Keratinocyte (primary cell): ENCODE measurements at places on chromosomes 6 and 20. TPM values are rescaled to one million over a fixed set of nuclear protein-coding genes. Genes with fewer than 3 reads are reported as not detected.

The NRSN1 gene
- not detected in 3 replicates for polyA plus RNA-seq

The IMPG1 gene
- not detected in 3 replicates for polyA plus RNA-seq

The GGTLC1 gene
- not detected in 3 replicates for polyA plus RNA-seq

The DEFB129 gene
- polyA plus RNA-seq: not detected in 3 replicates

The OPRM1 gene
- not detected in 3 replicates for polyA plus RNA-seq

The ZNF831 gene
- not detected in 3 replicates for polyA plus RNA-seq

The SLC17A2 gene
- not detected in 3 replicates for polyA plus RNA-seq

The JPH2 gene
- 2.5 to 2.9 TPM (median 2.8 TPM) in 3 replicates for polyA plus RNA-seq

The LCA5 gene
- polyA plus RNA-seq: 0.87 to 1.6 TPM (median 1.0 TPM) in 3 replicates

GRCh38 chr6:156953479-156954146 lies 176.4 kb downstream of the ARID1B start:
- H3K27ac ChIP-seq: peak overlapping the region; percentile 83
- H3K4me1 ChIP-seq: peaks cover 41% of the 10 kb centered on the region
- peak; percentile 44 for DNase-seq
- H3K4me3 ChIP-seq: peak overlapping the region; percentile 54
- no peaks in the 10 kb centered on the region for H3K27me3 ChIP-seq

GRCh38 chr20:10646886-10647420 lies 26.8 kb downstream of the JAG1 start:
- no peak for DNase-seq
- no peaks in the 10 kb centered on the region for H3K27me3 ChIP-seq
- peaks cover 26% of the 10 kb centered on the region for H3K4me1 ChIP-seq
- peaks cover 97% of the 10 kb centered on the region for H3K36me3 ChIP-seq

- no peaks in the 10 kb centered on the region for H3K27me3 ChIP-seq
- no peaks in the 10 kb centered on the region for H3K36me3 ChIP-seq
- H3K27ac ChIP-seq: no peak overlapping the region
- no peak overlapping the region for H3K4me3 ChIP-seq
- H3K4me1 ChIP-seq: peaks cover 9% of the 10 kb centered on the region
Measured at GRCh38 chr6:17237246-17237645, 43.9 kb upstream of the RBM24 start.

GRCh38 chr6:57307850-57308249 lies 9.6 kb upstream of the PRIM2 start:
- no peaks in the 10 kb centered on the region for H3K36me3 ChIP-seq
- H3K27ac ChIP-seq: no peak overlapping the region
- H3K4me1 ChIP-seq: no peaks in the 10 kb centered on the region

DNA sequence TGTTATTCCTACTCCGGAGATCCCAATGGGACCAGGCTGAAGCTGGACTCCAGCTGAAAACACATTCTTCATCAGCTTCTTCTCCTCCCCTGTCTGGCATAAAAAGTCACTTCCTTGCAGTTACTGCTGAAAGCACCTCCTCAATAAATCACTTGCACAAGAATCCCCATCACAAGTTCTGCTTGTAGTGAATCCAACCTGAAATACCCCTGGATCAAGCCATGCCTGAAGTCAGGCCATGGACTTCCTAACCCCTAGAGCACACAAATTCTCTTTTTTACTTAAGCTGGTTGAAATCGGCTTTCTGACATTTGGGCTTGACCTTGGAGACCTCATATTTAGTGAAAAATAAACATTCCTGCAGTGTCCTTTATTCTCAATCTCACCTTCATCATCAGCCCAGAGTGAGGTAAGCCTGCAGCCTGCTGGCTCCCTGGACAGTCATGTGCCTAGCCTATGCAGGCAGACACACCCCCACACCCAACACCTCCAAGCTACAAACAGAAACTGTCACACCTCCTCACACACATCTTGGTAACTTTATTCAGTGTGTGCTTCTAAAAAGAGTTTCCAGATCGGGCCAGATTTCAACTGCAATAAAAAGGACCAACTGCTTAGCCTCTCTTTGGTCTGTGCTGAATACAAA lies 51.5 kb upstream of the PTPRT start:
- no peak overlapping the region for H3K4me3 ChIP-seq
- H3K36me3 ChIP-seq: no peaks in the 10 kb centered on the region
- no peaks in the 10 kb centered on the region for H3K4me1 ChIP-seq
- no peaks in the 10 kb centered on the region for H3K27me3 ChIP-seq
- H3K27ac ChIP-seq: no peak overlapping the region
- DNase-seq: no peak

- no peaks in the 10 kb centered on the region for H3K4me1 ChIP-seq
- no peak overlapping the region for H3K27ac ChIP-seq
- H3K36me3 ChIP-seq: no peaks in the 10 kb centered on the region
- no peak for DNase-seq
Measured at GRCh38 chr20:58944610-58945009, 36.4 kb upstream of the NELFCD start.

DNA sequence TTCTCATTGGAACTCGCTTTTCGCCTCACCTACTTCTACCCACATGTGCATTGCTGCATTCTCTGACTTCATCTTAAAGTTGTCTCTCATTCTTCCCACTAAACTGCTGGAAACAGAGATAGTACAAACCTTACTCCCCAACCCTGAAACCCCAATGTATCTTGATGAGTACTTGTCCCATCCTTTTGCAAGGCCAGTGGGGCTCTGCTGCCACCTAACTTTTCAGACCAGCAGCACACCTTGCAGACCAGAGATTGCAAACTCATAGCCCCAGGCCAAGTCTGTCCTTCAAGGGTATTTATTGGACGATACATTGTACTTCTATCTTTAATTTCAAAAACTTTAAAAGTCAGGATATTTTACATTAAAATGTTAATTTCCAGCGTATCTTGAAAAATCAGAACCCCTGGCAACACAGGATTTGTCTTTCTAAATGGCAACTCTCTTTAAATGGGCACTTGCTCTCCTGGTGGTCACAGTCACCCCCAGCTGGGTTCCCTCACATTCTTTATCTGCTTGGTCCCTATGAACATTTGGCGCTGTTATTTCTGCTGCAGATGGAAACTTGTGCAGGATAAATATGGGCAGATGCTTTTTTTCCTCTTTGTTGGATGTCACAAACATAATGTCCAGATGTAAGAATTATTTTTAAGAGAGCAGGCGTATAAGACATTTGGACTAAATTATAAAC lies 83.9 kb downstream of the SOD2 start:
- no peak overlapping the region for H3K27ac ChIP-seq
- no peak overlapping the region for H3K4me3 ChIP-seq
- H3K36me3 ChIP-seq: no peaks in the 10 kb centered on the region
- no peaks in the 10 kb centered on the region for H3K27me3 ChIP-seq
- peak; percentile 42 for DNase-seq

DNA sequence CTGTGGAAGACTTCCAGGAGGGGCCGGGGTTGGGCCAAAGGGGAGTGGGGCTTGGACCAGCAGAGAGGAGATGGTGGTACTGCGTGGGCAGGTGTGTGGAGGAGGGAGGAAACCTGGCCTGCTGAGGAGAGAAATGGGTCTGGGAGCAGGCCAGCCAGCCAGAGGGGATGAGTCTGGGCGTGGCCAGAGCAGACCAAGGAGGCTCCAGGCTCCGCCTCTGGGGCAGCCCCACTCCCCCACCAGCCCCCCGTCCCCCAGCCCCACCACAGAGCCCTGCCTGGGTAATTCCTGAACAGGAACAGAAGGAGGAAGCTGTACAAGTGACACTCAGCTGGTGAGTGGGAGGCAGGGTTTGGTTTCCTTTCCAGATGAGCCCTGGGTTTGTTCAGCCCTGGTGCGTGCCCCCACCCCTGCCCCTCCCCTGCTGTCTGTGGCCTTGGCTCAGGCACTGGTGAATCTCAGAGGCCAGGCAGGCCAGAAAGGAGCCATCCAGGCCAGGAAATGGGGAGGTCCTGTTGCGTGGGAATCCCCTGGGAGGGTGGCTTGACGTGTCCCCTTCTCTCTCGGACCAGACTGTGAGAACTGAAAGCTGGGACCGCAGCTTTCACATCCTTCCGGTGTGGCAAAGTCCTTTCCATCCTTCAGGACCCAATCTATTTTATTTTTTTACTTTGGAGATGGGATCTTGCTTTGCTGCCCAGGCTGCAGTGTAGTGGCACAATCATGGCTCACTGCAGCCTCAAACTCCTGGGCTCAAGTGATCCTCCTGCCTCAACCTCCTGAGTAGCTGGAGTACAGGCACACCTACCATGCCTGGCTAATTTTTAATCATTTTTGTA lies 9.4 kb upstream of the SRC start:
- no peak overlapping the region for H3K4me3 ChIP-seq
- H3K27me3 ChIP-seq: no peaks in the 10 kb centered on the region
- H3K4me1 ChIP-seq: peaks cover 22% of the 10 kb centered on the region
- no peak overlapping the region for H3K27ac ChIP-seq

GRCh38 chr6:148529010-148529409 lies 186.4 kb downstream of the SASH1 start:
- H3K27me3 ChIP-seq: no peaks in the 10 kb centered on the region
- no peak for DNase-seq
- peaks cover 13% of the 10 kb centered on the region for H3K36me3 ChIP-seq
- H3K27ac ChIP-seq: no peak overlapping the region
- peaks cover 4% of the 10 kb centered on the region for H3K4me1 ChIP-seq

DNA sequence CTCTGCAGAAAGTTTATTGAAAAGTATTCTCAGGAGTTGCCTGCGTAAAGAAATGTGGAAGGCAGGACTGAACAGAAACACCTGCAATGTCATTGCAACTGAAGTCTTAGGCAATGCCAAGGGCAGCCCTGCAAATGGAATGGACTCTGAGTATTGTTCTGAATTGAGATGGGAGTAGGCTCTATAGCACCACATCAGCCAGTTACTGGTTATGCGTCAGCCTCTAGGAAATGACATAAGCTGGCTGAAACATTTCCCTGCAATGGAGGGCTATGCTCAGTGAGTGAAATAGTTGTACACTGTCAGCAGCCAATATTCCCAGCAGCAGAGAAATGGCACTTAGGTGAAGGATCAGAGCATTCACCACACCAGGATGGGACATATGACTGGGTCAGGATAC lies 13.8 kb upstream of the GJE1 start:
- no peaks in the 10 kb centered on the region for H3K36me3 ChIP-seq
- H3K4me1 ChIP-seq: no peaks in the 10 kb centered on the region
- H3K4me3 ChIP-seq: no peak overlapping the region
- DNase-seq: no peak
- no peaks in the 10 kb centered on the region for H3K27me3 ChIP-seq

GRCh38 chr6:127956260-127956888 lies 55.5 kb upstream of the THEMIS start:
- no peaks in the 10 kb centered on the region for H3K36me3 ChIP-seq
- H3K27me3 ChIP-seq: no peaks in the 10 kb centered on the region
- no peak for DNase-seq

DNA sequence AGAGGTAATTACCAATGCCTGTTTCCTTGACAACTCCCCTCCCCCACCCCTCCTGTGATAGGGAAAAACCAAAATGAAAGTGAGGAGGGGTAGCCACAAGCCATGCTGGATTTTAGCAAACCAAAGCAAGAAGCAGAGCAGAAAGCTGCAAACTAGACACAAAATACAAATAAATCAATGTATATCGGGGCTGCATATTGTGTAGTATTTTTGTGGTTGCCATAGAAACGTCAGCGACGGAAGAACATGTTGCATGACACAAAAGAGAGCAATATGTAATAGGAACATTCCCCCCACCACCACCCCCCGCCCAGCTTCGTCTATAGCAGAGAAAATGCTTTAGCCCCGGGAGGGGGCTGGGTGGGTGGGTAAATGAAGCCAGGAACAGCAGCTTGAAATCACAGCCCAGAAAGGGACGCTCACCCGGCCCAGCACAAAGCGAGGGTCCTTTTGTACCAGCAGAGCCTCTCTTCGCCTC lies 548 bp downstream of the AGPAT4 start:
- peak overlapping the region; percentile 49 for H3K4me3 ChIP-seq
- H3K4me1 ChIP-seq: peaks cover 6% of the 10 kb centered on the region
- no peaks in the 10 kb centered on the region for H3K36me3 ChIP-seq
- H3K27me3 ChIP-seq: no peaks in the 10 kb centered on the region

DNA sequence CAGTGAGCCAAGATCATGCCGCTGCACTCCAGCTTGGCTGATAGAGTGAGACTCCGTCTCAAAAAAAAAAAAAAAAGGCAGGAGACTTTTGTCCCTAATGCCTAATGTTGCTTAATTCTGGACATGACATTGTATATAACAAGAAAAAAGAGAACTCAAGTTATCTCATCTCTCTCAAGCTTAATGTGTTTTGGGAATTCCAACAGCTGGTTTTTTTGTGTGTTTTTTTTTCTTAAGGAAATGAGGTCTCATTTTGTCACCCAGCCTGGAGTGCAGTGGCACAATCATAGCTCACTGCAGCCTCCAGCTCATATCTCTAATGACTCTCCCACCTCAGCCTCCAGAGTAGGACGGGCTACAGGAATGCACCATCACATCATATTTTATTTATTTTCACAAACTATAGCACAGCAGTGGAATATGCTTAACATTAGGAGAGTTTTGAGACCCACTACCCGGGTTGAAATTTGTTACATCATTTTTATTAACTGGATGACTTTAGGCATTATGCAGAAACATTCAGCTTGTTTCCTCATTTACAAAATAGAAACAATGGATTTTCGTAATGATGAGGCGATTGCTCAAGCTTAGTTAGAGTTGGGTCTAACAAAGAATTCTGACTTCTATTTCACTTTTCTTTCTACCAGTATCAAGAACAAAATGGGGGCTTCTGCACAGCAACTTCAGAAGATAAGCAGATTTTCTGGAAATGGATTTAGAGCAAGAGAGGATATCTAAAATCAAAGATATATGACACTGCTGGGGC lies 104.1 kb upstream of the BTN3A2 start:
- H3K4me1 ChIP-seq: no peaks in the 10 kb centered on the region
- DNase-seq: no peak
- H3K36me3 ChIP-seq: no peaks in the 10 kb centered on the region
- H3K27ac ChIP-seq: no peak overlapping the region
- H3K27me3 ChIP-seq: no peaks in the 10 kb centered on the region
- H3K4me3 ChIP-seq: no peak overlapping the region

- no peaks in the 10 kb centered on the region for H3K36me3 ChIP-seq
- no peak overlapping the region for H3K4me3 ChIP-seq
- H3K27ac ChIP-seq: no peak overlapping the region
- H3K27me3 ChIP-seq: no peaks in the 10 kb centered on the region
Measured at GRCh38 chr20:17810847-17811627, 111.3 kb downstream of the BANF2 start.

DNA sequence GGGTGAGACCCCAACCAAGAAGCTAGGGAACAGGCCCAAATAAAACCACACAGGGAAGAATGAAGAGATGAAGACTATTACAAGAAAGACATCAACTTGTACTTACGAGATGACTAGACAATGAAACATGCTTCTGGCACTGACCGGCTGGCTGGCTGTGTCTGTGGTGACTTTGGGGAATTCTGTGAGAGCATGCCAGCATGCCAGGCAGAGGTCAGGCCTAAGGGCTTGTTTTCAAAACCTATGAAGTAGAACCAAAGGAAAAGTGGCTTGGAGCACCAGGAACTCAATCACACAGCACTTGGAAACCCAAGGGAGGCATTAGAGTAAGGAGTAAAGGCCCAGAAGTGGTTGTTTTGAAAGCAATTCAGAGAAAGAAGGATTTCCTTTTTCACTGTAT lies 28.4 kb upstream of the GSTA3 start:
- no peaks in the 10 kb centered on the region for H3K27me3 ChIP-seq
- no peak for DNase-seq
- H3K4me1 ChIP-seq: no peaks in the 10 kb centered on the region
